Stimulated activated CD8-positive, alpha-beta memory T cell treated with anti-CD3 and anti-CD28 coated beads, Interleukin-2, amount 100 ng/mL, for 1 hour (primary cell): ENCODE measurements at places on chromosomes 5 and 9.
A peak's percentile ranks its signal among the peaks of the same experiment; 100 is the strongest.

- no peak for DNase-seq
Observed at GRCh38 chr5:108747774-108748400, at the start of gene FER. TSS of gene FER (plus strand) at chr5:108747897. CDS start at chr5:108798183, 50,286 bp downstream.

GRCh38 chr9:24436761-24437160 lies 108.9 kb downstream of the IZUMO3 start:
- no peak for DNase-seq

- DNase-seq, result no peak
Observed at GRCh38 chr5:172640139-172640538, 924 bp upstream of the NEURL1B start.

DNA sequence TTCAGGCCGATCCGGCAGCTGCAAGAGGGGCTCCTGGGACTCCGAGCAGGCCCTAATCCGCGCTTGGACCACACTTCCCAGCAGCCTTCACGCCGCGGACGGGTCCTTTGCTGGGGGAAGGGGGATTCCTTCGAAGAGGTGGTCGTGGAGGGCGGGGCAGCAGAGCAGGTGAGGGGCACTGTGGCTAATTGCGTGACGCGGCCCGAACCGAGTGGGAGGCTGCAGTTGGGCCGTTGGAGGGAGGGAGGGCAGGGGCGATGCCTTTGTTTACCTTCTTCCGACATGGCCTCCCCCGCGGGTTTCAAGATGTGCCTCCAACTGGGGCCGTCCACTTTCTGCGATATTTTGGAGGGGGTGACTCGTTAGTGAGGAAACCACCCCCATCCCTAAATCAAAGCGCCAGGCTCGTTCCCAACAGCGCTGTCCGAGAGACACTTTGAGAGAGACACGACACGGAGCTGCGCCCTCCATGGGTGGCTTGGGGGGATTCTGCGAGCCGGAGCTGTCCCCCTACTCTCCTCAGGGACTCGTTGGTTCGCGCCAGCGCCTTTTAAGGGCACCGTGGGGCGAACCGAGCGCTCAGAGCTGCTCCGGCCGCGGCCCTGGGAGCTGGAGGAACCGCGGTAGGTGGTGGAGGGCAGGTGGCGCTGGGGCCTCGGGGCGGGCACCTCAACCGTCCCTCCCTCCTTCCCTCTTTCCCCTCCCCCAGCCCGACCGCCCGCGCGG lies at the start of gene FAM53C:
Gene FAM53C, plus strand, starts transcription at position 582 of the 726 bp plus-strand sequence. CDS start 3,070 bp downstream, outside the sequence.
- peak; percentile 87 for DNase-seq

- no peak for DNase-seq
Observed at GRCh38 chr5:155870636-155871035, 456.3 kb upstream of the SGCD start.

GRCh38 chr5:134153241-134153640 lies 23.5 kb downstream of the SKP1 start:
- DNase-seq, result no peak

GRCh38 chr5:102654559-102655349 lies 100.4 kb upstream of the PAM start:
- no peak for DNase-seq

DNA sequence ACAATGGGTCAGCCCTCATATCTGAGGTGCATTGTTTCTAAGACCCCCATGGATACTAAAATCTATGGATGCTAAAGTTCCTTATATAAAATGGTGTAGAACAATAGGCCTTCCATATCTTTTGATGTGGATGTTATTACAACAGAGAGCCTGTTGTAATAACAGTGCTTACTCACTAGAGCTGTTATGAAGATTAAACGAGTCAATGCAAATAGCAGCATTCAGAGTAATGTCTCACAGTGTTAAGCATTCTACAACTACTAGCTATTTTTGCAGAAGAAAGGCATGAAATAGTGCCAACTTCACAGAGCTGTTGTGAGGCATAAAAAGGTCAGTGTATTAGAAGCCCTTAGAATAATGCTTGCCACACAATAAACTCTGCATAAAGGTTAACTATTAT lies 13.0 kb downstream of the CHSY3 start:
- DNase-seq, result no peak

DNA sequence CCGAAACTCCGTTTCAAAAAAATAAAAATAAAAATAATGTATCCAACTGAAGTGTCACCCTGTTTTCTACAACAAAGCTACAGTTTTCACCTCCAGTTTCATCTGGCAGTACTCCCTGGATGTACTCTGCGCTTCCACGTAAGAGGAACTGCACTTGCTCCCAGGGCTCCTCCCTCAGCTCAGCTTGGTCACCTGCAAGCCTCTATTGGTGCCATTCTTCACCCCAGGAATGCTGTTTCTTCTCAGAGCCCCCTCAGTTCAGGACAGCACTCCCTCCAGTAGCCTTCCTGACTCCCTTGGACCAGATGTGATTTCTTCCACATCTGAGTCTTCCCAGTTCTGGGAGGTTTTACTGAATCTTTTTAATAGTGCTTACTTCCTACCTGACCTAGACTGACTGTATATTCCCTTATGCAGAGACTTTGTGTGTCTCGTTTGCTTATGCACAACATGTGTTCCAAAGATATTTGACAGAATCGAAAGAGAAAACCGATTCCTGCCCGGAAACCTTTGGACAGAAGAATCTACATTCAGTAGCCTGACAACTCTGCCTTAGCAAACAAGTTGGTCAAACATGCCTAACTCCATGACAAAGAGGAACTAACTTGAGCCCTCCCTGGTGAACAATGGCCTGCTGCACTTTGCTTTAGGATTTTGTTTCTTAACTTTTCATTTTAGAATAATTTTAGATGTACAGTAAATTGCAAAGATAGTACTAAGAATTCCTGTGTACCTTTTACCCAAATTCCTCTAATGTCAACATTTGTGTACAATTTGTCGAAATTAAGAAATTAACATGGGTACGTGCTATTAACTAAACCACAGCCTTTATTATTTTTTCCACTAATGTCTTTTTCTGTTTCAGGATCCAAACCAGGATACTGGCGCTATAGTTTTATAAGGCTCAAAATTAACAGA lies 814 bp downstream of the CCDC125 start:
- DNase-seq, result no peak

- DNase-seq, result no peak
Observed at GRCh38 chr5:100827481-100827889, 75.6 kb downstream of the ST8SIA4 start.
